ENCODE measurements at places on chromosomes 12 and 14. TPM values are rescaled to one million over a fixed set of nuclear protein-coding genes. Genes with fewer than 3 reads are reported as not detected.

The CAMKK2 gene
- 22.0 TPM for total RNA-seq

The PRB2 gene
- not detected for total RNA-seq

GRCh38 chr12:24447678-24448077, 498.2 kb upstream of the SOX5 start:
- DNase-seq = no peak

The C12orf56 gene
- total RNA-seq = not detected

- no peak for DNase-seq
Observed at GRCh38 chr12:12466157-12466556, 96.5 kb downstream of the DUSP16 start.

DNA sequence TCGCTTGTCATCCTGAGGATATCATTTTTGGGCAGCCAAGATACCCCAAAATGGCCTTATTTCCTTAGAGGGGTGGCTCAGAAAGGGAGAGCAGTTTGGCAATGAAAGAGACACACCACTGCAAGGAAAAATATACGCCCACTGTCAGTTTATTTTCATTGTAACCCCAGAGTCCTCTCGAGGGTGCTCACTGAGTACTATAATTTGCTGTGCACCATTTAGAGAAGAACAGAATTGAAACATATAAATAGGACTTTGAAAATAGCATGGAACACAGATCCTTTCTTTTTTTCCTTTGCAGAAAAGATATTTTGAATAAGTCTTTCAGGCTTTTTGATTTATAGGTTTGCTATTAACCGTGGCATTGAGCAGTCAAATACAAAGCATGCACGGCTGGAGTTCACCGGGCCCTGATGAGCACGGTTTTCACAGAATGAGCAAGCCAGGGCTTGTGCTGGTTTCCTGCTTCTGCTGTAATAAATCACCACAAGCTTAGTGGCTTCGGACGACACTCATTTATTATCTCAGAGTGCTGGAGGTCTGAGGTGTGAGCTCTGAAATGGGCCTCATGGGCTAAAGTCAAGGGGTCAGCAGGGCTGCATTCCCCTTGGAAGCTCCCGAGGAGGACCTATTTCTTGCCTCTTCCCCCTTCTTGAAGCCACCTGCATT, 152.3 kb downstream of the ZNF664 start:
- DNase-seq = peak; percentile 18

GRCh38 chr12:92828565-92828964, 100.5 kb downstream of the EEA1 start:
- DNase-seq = no peak

GRCh38 chr12:121600702-121601336, 20.0 kb upstream of the KDM2B start:
- DNase-seq = no peak

- DNase-seq = peak; percentile 20
Observed at GRCh38 chr12:81705586-81705985, 53.6 kb downstream of the PPFIA2 start.

The CAND1 gene
- 185 TPM for total RNA-seq

- peak; percentile 68 for DNase-seq
Observed at GRCh38 chr12:110312581-110313360, 31.7 kb downstream of the ATP2A2 start.

DNA sequence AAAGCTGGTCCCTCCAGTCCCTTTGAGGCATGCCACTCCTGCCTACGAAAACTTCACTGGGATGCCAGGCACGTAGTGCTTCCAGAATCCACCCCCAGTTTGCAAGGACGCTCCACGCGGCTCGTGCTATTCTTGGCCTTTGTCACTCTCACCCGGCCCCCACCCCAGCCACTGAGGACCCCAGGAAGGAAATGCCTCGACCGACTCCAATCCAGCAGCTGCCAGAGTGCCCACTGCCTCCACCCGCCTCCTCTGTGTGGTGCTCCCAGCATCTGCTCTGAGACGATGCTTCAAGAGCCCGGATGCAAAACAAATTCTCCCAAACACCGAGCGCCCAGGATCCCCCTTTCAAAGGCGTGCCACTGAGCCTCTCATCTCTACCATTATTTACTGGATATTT, 123.9 kb downstream of the RFLNA start:
- no peak for DNase-seq

DNA sequence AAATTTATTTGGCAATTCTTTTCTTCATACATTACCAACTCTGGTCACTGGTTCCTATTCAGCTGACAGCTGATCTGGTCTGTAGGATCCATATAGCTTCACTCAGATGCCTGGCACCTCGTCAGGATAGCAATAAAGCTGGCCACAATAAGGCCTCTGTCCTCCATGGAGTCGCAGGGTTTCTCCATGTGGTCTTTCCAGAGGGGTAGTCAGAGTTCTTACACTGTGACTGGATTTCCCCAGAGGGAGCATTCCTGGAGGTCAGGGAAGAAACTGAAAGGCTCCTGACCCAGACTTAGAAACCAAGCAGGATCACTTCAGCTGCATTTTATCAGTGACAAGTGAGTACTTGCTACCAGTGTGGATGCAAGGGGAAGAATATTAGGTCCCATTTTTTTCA, 34.9 kb upstream of the SIX1 start:
- DNase-seq = no peak

The BCL11B gene
- total RNA-seq = 1.1 TPM

Data from astrocyte (in vitro differentiated cells and primary cell).